NCI-H2171 treated with DMSO at 0.1 percent for 48 hours (cell line): ENCODE measurements at places on chromosomes 13 and 19.

GRCh38 chr19:4566402-4567051 lies 7.0 kb upstream of the SEMA6B start:
- peak; percentile 91 for DNase-seq

- no peak for DNase-seq
These were observed 14.0 kb downstream of the PDX1 start for GRCh38 chr13:27933580-27934328.

- DNase-seq: no peak
These were observed 903 bp downstream of the LATS2 start for GRCh38 chr13:21060338-21061028.

DNA sequence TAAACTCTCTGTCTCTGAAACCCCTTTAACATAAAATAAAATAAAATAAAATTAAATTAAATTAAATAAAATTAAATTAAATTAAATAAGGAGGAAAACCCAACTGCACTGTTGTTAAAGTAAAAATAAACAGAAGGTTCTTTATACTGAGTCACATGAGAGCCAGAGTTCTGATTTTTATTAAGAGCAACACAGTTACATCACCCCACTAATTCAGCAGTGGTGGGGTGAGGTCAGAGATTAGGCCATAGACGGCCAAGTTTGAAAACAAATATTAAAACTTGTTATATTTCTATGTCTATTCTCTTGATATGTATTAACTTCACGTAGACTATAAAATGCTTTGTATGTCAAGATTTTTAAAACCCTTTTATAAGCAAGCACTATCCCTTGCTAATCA lies 59.5 kb downstream of the MYCBP2 start:
- no peak for DNase-seq

DNA sequence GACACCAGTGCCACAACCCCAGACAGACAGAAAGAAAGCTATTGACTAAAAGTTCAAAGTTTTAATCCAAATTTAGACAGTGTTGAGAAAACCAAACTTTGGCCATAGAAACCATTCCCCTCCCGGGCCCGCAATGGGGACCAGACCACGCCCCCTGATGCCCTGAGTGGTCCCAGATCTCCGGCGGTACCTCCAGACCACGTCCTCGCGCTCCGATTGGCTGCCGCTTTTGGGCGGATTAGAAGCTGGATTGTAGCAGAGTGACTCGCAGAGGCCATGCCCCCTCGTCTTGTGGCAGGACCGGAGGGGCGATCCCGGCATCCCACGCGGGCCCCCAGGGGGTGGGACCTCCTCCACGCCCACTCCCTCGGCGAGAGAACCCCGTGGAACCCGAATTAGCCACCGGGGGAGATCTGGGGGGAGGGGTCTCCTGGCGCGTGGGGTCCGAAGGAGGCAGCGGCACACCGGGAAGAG lies 797 bp upstream of the HSD17B14 start:
- peak; percentile 92 for DNase-seq

- no peak for DNase-seq
These were observed 56.2 kb upstream of the UBE2L5 start for GRCh38 chr13:30366088-30366487.

DNA sequence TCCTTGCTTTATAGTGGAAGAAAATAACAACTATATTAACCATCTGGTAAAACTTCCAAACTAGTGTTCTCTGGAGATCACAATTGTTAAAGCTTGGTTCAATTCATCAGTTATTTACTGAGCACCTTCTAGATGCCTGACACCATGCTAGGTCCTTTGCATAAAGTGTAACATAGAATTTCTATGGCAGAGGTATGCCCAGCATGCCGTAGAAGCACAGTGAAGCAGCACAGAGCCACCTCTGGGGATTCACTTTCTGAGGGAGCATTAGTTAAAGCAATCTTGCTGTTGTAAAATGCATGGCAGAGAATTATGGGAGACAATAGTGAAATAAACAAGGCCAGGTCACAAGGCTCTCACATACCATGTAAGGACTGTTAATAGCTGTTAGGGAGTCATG lies 75.2 kb downstream of the LRRC63 start:
- DNase-seq: no peak

- no peak for DNase-seq
These were observed 39.6 kb upstream of the FREM2 start for GRCh38 chr13:38647312-38647711.

DNA sequence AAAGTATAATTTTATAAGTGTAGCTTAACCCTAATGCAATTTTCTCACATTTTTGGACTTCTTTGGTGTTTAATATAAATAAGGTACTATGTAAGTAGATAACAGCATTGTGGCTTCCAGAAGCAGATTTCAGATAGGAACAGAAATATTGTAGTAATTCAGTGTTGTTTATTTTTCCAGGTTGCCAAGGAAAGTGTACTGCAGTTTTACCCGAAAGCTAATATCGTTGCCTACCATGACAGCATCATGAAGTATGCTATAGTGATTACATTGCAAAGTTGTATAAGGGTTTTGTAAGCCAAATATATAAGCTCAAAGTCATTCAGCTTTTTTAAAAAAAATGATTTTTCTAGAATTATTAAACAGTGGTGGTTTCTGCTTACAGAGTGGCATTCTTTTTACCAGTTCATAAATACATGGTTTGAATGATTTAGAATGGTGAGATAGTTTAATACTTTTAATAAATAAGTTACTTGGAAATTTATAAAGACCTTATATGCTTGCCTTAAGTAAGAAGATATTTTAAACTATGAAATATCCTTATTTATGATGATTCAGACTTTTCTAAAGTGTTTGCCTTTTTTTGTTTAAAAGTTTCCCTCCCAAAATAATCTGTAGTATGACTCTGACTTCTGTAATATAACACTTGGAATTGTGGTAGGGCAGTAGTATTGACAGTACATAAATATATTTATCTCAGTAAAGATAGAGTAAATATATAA lies 3.7 kb downstream of the UBA2 start:
- DNase-seq: no peak

DNA sequence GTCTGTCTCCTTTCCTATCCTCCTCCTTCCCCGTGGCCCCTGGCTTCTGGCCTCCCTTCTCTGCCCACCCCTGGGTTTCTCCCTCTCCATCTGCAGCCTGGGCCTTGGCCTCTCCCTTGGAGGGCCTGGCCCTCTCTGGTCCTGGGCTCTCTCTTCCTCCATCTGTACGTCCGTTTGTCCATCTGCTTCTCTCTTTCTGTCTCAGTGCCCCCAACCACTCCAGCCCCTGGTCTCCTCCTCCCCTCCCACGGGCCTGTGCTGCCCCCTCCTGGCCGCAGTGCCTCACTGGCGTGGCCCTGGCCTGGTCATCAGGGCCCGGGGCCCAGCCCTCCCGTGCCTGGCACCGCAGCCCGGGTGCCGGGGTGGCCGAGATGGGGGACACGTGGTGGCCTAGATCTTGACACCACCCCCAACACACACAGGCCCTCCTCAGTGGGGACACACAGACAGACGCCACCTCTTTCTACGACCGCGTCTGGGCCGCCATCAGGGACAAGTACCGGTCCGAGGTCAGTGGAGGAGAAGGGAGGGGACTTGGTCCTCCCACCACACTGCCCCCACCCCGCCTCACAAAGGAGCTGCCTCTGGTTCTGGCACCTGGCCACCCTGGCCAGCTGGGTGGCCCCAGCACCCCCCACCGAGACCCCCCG lies 11.3 kb downstream of the PRKCSH start:
- DNase-seq: no peak

- peak; percentile 58 for DNase-seq
These were observed 6.9 kb downstream of the ARHGEF7 start for GRCh38 chr13:111122056-111122455.

- DNase-seq: no peak
These were observed 30.5 kb downstream of the ZSWIM4 start for GRCh38 chr19:13825489-13826441.

DNA sequence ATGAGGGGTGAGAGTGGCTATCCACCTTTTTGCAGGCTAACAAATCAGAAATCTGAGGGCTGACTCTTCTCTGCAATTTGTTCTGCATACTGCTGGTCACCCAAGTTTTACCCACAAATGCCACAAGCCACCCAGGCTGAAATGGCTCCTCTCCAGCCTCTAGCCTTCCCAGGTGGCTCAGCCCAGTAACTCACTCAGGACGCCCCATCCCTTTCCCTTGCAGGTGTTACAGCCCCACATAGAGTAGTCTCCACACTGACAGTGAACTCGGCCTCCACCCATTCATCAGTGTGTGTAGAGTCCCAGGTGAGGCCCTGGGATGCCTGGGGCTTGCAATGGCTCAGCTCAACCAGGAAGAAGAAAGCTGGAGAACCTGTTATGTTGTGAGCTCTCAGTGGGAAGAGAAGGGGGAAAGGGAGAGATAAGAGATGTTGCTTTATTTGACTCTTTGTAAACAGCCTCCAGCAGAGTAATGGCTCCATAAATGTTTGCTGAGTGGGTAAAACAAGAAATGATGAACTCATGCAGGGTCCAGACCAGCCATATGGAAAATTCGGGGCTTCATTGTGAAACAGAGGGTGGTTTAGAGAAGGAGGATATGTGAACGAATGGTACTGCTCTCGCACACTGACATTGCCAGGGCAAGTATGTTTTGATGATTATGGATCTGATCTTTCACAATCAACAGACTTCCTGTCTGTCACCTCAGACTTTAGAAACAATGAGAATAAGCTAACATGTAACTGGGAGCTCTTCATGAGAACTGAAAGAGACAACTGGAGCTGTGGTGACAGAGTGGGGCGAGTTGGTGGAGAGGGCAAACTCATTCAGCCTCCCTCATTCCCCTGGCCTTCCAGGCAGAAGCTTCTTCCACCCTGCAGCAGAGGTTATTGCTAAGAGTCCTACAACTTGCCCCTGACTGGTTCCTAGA lies 74.2 kb upstream of the RFC3 start:
- no peak for DNase-seq

DNA sequence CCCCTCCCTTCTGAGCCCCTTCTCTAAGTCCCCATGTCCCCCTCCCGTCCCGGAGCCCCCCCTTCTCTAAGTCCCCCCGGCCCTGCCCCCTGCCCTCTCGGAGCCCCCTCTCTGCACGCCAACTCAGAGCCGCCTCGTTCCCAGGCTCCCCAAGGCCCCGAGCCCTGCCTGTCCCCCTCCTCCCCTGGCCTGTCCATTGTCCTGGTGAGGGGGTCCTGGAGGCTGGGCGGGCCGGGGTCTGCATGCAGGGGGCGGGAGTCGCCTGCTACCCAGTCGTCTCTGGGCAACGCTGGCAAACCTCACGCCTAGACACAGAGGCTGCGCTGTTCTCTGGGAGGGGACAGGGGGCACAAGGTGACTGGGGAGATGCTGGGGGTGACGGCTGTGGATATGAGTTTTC lies 39.2 kb upstream of the SEMA6B start:
- DNase-seq: no peak

GRCh38 chr19:18717601-18718000 lies 34.1 kb downstream of the CRTC1 start:
- DNase-seq: no peak

DNA sequence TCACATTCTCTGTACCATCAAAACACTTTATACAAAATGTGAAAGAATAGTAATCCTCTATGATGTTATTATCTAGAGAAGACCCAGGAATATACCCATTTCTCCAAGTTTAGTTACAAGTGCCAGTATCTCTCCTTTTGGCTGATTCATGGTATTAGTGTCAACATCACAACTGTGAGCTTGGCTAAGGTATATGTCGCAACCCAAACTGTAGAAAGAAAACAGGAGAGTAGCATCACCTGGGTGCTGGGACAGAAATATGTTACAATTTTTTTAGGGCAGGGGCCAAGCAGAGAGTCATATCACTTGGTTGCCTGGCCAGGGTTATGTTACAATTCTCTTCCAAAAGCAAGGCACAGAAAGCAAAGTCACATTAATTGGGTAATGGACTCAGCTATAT lies 127.2 kb upstream of the ZNF91 start:
- DNase-seq: no peak

GRCh38 chr13:78054157-78054556 lies 135.5 kb upstream of the EDNRB start:
- DNase-seq: no peak

DNA sequence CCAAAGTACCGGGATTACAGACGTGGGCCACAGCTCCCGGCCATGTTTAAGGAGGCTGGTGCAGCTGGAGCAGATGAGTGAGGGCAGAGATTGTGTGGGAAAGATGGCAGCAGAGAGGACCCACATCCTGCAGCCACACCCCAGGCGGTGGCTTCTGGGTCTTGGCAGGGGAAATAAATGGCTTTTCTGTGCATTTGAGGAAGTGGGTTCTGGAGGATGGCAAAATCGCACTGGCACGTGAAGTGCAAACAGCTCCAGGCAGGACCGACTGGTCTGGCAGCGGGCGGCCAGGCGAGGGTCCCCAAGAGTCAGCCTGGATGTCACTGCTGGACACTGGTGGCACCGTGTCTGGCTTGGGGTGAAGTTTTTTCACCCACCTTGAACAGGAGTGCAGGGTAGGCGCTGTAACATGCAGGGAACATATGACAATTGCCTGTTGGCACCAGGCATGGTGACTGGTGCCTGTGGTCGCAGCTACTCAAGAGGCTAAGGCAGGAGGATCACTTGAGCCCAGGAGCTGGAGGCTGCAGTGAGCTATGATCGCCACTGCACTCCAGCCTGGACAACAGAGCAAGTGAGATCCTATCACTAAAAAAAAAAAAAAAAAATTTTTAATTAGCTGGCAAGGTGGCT lies 8.4 kb downstream of the B3GNT3 start:
- no peak for DNase-seq

- no peak for DNase-seq
These were observed 23.9 kb upstream of the PSG4 start for GRCh38 chr19:43229315-43229714.

- no peak for DNase-seq
These were observed 217.3 kb downstream of the LHFPL6 start for GRCh38 chr13:39385621-39386231.

DNA sequence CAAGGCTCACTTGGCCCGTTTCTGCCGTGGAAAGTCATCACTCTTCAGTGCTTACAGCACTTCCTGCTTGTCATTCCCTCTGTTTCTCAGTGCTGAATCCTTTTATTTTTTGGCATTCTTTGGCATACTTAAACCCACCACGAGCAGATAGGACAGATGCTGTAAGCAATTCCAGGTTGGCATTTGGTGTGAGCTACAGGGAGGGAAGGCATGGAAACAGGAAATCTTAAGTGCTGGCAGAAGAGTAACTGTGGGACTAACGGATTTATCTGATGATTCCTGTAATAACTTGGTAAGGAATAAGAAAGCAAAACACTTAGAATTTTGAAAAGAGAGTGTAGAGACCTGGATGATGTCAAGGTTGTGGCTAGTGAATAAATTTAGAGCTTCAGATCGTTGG lies 273.4 kb downstream of the GPC6 start:
- peak; percentile 44 for DNase-seq

DNA sequence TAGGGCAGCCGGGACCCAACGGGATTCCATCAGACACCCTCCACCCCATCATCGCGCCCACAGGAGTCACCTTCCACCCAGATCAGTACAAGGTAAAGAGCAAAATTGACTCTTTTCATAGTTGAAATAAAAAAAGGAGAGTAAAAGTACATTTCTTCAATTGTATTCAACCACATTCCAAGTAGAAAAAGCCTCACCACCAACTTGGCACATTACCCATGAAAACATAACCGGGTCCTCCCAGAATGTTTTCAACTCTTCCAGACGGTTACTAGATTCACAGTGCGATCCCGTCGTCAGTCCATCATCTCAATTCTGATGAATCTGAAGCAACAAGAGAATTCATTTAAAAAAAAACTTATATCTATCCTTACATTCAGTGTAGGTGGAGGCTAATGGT lies 125.2 kb downstream of the RAB20 start:
- no peak for DNase-seq

GRCh38 chr13:42729857-42730402 lies 51.5 kb upstream of the FAM216B start:
- no peak for DNase-seq
